Kidney (tissue), 22 donors: ENCODE measurements at places on chromosomes 2 and 18. TPM values are rescaled to one million over a fixed set of nuclear protein-coding genes. Genes with fewer than 3 reads are reported as not detected.

DNA sequence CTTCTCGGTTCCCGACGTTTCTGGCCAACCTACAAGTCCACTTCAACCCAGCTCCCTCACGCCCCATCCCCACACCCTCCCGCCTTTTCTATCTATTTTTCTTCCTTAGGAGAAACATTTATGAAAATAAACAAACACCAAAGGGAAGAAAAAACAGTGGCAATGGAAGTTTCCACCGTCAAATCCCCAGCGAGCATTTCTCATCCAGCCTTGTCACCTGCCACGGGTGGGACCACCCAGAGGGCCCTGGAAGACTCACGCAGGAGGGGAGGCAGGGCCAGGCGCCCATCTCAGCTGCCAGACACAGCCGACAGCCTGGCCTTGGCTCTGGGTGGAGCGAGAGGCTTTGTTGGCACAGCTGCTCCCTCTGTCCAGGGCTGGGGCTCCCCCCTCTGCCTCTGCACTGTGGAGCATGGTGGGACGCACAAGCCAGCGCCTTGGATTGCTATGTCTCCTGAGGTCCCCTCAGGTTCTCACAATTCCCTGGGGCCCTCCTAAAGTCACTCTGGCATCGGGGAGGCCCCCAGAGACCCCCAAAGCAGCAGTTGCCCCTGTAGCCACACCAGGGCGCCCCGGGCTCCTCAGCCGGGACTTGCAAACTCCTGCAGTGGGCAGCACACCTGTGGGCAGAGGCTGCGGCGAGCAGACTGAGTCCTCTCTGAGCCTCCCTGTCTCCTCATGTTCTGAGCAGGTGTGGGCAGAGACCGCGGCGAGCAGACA is 395.7 kb upstream of the SALL3 start:
- no peak for DNase-seq

DNA sequence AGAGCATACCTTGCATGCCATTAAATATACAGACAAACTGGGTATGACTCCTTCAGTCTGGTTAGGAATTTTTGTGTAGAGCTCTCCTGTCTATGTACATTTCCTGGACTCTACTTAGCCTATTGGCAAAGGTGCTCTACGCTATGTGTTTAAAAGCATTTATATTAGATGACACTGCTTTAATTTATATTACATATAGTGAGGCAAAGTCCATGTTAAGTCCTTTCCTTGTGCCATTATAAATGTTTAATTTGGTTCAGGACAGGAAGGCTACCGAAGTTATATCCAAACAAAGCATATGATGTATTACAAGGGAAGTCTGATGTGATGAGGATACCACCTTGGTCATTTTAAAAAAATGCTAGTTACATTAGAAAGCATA is 117.4 kb upstream of the RAB27B start:
- DNase-seq = no peak

DNA sequence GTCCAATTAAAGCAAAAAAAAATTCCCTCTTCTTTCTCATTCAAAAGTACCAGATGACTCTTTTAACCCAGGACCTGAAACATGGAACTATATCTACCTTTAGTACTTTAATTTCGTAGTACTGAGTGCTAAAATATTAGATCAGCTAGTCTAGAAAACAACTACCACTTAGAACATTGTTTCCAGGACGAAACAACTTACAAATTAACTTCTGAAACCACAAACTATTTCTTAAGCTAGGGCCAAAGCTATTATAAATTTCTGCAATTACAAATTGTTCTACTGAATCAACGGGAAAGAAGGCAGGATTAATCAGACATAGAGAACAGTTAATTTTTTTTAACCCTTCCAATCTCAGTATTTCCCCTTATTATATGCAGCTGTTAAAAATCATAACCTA is 39.9 kb downstream of the DARS1 start:
- no peak for DNase-seq

The CPLX4 gene
- not detected for total RNA-seq

DNA sequence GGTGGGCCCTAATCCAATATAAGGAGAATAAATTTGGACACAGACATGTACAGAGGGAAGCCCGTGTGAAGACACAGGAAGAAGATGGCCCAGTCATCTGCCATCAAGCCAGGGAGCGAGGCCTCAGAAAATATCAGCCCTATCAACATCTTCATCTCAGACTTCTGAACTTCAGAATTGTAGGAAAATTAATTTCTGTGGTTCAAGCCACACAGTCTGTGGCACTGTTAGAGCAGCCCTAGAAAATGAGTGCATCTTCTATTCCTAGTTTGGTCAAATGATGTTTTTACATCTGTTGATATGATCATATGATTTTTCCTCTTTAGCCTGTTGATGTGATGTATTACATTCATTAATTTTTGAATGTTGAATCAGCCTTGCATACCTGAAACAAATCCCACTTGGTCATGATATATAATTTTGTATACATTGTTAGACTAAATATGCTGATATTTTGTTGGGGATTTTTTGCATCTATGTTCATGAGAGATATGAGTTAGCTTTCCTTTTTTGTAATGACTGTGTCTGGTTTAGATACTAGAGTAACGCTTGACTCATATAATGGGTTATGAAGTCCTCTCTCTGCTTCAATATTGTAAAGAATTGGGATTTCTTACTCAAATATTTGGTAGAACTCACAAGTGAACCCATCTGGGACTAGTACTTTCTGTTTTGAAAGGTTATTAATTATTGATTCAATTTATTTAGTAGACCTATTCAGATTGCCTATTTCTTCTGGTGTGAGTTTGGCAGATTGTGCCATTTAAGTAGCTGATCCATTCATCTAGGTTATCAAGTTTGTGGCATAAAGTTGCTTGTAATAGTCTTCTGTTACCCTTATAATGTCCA is 451.4 kb downstream of the EIPR1 start:
- DNase-seq = no peak

- DNase-seq = no peak
Measured at GRCh38 chr2:35033748-35034147, 1321.8 kb upstream of the CRIM1 start.

The SLC8A1 gene
- total RNA-seq = 33.9 TPM
